ENCODE measurements at places on chromosomes 5 and 9.

- DNase-seq: no peak
Measured at GRCh38 chr5:67339219-67339767, 142.7 kb upstream of the CD180 start.

DNA sequence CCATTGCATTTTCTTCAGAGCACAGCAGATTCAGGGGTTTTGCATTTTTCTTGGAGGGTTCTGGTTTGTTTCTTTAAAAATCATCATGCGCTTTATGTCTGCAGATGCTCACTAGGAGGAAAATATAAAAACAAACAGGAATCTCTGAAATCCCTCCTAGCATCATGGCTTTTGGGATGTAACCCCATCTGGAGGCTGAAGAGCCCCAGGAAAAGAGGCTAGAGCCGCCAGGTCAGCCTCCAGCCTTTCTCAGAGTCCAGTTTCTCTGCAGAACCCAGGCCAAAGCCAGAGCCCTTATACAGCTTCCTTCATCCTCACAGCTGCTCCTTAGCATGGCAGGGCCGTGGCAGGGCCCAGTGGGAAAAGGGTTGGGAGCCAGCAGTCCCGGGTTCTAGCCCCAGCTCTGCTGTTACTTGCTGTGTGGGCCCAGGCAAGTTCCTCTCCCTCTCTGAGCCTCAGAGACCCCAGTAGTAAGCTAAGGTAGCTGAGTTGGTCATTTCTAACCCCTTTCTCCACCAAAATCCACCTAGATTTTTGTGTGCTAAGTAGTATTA lies 62.1 kb downstream of the PAX5 start:
- DNase-seq: no peak

DNA sequence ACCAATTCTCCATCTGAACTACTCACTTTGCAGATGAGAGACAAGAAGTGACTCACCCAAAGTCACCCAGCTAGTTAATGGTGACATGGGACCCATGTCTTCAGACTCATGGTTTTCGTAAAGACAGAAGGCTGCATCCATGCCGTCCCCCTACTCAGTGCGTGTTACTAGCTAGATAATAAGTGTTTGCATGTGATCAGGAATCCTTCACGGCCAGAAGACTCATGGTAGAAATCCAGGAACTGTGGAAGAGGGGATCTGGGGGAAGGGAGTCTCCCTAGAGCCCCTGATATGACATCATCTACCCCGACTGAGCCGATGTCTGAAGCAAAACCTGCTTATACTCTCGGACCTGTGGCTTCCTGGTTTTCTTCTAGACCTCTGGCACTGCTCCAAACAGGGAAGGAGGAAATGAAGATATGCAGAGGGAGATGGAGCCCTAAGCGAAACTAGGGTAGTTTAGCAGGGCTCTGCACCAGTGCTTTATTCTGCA lies 3.3 kb downstream of the RNF183 start:
- no peak for DNase-seq

- no peak for DNase-seq
Measured at GRCh38 chr5:146091881-146092280, 13.5 kb downstream of the PLAC8L1 start.

GRCh38 chr9:15239816-15240215 lies 67.2 kb downstream of the TTC39B start:
- no peak for DNase-seq

DNA sequence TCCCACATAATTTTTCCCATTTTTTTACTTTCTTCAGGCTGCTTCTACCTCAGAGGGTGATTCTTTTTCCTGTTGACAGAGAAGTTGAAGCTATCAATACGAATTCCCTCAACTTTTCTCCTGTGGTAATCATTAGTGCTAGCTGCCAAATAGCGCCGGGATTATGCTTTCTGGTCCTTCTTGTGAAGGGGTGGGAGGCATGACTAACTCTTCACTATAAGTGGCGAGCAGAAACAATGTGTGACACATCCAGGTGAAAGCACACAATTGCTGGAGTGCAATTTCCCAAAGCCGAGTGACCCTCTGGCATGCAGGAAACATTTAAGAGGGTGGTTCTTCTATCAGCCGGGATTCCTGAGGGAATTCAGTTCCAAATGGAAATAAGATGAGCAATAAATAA lies 56.0 kb downstream of the TRPC7 start:
- no peak for DNase-seq

DNA sequence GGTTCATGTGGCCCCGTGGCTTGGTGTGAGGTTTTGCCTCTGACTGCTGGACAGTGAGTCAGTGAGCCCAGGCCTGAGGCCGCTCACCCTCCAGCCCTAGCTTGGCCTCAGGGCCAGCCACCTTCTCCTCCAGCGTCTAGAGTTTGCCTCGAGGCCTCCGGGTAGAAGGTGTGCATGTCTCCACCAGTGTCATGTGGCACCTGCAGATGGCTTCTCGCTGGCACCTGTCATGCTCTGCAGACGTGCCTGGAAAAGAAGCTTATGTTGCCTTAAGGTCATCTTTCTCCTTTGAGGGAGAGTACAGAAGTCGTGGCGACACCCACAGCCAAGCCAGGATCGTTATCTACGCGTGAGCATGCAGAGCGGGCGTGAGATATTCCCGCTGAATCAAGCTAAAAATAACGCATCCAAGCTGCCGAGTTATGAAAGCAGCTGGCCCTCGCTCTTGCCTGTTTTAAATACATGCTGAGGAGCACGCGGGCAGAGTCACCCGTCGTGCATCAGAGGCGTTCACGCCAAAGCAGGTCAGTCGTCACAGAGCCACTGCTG lies 79.7 kb upstream of the FCN2 start:
- no peak for DNase-seq

- DNase-seq: no peak
Measured at GRCh38 chr5:51684794-51685355, 301.6 kb downstream of the ISL1 start.

- DNase-seq: no peak
Measured at GRCh38 chr9:18382243-18382642, 91.7 kb upstream of the ADAMTSL1 start.

DNA sequence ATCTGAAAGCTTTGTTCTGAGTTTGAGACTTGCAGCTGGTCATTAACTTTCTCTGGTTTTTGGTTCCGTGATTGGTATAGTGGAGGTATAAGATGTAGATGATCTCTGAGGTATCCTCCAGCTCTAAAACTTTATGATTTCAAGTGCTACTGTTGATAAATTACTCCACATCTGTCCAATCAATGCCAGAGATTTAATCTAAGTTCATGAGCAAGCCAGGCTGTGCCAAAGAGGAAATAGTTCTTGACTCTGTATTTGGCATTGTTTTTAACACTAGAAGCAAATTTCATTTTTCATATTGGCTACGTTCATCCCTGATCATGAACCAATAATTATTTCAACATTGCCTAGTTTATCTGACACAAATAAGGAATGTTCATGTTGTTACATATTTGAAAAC lies 28.5 kb upstream of the CHD1 start:
- DNase-seq: no peak

DNA sequence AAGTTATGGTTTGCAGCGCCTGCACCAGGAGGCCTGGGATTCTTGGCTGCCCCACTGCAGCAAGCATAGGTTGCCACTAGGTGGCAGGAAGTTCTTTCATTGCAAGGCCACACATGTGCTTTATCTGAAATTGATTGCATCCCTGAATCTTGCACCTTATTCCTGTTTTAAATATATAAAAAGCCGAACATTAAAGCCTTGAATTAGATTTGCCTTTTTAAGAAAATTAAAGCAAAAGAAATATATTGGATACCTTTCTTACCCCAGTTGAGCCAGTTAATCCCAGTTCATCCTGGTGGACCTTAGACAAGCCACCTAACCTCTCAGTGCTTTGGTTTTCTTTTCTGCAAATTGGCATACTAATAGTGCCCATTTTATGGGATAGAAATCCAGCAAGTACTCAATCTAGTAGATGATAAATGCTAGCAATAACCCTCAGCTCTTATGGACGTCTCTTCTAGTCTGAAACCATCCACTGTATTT lies 6.3 kb upstream of the TRMT10B start:
- peak; percentile 93 for DNase-seq

DNA sequence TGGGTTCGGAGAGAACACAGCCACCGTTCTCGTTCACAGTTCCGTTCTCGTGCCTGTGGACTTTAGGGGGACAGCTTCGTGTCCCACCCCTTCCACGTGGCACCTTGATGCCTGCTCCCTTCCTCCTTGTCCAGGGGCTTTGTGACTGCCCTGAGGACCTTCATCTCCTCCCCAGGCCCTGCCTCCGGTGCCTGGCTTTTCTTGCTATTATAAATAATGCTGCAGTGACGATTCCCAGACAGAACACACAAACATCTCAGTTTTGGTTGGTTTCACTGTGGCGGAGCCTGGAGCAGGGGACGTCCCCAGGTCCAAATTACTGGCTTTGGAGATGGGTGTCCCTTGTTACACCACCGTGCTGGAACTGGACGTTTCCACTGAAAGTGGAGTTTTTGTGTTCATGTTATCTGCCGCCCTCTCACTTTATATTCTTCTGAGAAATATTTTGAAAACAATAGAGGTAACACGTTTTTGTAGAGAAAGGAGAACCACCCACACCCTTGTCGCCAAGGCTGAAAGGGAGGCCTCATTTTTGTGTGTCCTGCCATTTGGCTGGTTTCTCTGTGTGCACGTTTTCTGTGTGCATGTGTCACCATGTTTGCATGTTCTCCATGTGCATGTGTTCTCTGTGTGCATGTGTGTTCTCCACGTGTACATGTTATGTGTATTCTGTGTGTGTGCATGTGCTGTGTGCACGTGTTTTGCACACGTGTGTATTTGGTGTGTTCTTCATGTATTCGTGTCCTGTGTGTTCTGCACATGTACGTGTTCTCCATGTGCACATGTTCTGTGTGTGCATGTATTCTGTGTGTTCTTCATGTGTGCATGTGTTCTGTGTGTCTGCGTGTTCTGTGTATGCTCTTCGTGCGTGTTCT lies 24.2 kb downstream of the WNK2 start:
- DNase-seq: no peak

GRCh38 chr5:74648835-74649293 lies 8.3 kb upstream of the ENC1 start:
- peak; percentile 70 for DNase-seq

DNA sequence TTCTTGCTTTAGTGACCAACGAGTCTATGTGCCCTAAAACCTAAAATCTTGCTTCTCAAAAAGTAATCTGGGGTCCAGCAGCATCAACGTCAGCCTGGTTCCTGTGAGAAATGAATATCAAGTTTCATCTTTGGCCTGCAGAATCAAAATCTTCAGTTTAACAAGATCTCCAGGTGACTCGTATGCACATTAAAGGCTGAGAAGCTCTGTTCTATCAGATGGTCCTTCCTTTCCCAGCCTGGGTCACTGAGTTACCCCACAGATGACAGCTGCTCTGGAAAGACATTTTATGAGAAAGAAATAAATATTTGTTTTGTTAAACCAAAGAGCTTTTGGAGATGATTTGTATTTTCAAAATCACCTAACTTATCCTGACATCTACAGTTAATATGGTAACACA lies 75.8 kb downstream of the ADAMTSL1 start:
- no peak for DNase-seq

DNA sequence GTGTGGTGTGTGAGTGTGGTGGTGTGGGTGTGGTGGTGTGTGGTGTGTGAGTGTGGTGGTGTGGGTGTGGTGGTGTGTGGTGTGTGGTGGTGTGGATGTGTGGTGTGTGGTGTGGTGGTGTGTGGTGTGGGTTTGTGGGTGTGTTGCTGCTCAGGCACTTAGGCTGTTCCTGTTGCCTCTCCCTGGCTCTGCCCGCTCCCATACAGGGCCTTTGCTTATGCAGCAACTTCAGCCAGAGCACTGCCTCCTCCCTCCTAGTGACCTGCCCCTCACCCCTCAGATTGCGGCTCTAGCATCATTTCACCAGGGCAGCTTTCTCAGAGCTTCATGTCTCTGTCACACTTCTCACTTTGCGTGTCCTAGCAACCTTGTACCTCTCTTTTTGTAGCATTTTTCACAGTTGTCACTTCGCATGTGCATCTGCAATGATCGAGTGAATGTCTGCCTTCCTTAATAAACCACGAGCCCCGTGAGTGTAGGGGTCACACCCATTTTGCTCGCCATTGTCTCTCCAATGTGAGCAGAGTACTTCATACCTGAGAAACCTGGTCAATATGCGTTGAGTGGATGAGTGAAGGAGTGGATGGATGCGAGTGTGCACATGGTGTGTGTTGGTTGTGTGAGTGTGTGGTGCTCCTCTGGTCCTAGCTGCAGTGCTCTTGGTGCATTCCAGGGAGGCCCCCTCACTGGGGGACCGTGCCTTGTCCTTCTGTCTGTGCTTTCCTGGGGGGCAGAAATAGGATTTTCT lies 167.9 kb upstream of the PANK3 start:
- no peak for DNase-seq

GRCh38 chr9:93316726-93317494 lies 133.0 kb downstream of the WNK2 start:
- DNase-seq: no peak

DNA sequence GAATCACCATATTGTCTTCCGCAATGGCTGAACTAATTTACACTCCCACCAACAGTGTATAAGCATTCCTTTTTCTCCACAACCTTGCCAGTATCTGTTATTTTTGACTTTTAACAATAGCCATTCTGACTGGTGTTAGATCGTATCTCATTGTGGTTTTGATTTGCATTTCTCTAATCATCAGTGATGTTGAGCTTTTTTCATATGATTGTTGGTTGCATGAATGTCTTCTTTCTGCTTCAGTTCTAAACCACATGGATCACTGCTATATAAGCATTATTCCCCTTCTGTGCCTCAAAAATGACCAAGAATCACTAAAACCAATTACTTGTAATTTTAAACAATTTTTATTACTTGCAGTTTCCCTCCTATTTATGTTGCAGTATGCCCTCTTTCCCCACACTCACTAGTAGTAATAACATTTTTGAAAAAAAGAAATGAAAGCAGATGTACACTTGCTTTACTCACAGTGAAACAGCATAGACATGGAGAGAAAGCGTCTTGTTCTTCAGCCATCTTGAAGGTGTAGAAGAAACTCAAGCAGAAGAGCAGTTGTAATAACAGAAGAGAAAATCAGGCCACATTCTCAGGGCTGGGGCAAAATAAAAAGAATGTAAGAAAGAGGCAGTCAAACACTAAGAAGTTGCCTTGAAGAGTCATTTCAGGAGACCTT lies 4.5 kb upstream of the TMEM252 start:
- no peak for DNase-seq

- no peak for DNase-seq
Measured at GRCh38 chr5:65190328-65191053, 291.2 kb downstream of the ADAMTS6 start.

DNA sequence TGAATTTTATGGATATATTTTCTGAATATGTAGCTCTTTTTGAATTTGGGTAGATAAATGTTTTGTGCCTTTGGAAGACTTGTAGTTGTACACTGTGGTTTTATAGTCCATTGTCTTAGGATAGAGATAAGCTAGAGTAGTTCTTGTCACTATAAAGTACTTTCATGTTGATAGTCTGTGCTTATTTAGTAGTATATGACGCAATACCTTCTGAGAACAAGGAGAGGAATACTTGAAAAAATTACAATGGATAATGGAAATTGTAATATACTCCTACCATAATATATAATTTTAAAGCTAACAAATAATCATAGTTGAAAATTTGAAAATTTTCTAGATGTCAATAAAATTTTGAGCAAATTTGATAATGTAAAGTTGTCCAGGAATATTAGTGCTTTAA lies 664.0 kb downstream of the TLE4 start:
- no peak for DNase-seq

- DNase-seq: no peak
Measured at GRCh38 chr5:35617435-35618303, at the start of gene SPEF2. SPEF2 (plus strand) TSS chr5:35617863; CDS start chr5:35617998, 135 bp downstream.
